A549 treated with AZD2906 at 1 μM for 4 hours (cell line): ENCODE measurements at places on chromosomes 5 and 9. TPM values are rescaled to one million over a fixed set of nuclear protein-coding genes. Genes with fewer than 3 reads are reported as not detected.

Gene LURAP1L
- total RNA-seq: 23.7 to 28.8 TPM (median 26.7 TPM) in 5 replicates

Gene ZNF366
- total RNA-seq: not detected in 5 replicates

Gene CSF1R
- 0.15 to 0.31 TPM (median 0.20 TPM) in 5 replicates for total RNA-seq

Gene LEAP2
- total RNA-seq: 0.43 to 1.2 TPM (median 0.65 TPM) in 5 replicates

Gene NME5
- total RNA-seq: not detected in 5 replicates

Gene OTP
- 0.03 to 0.12 TPM (median 0.09 TPM) in 5 replicates for total RNA-seq

Gene STK32A
- total RNA-seq: 0.13 to 0.40 TPM (median 0.22 TPM) in 5 replicates

Gene WNT8A
- total RNA-seq: not detected in 5 replicates

Gene SLIT3
- total RNA-seq: 13.0 to 18.1 TPM (median 16.5 TPM) in 5 replicates

Gene SLC36A2
- total RNA-seq: not detected in 5 replicates

Gene NADK2
- 9.0 to 13.1 TPM (median 11.4 TPM) in 5 replicates for total RNA-seq
